CD4-positive, alpha-beta T cell treated with Interleukin-1 beta for 1 hour (primary cell): ENCODE measurements at places on chromosomes 1 and 21.

DNA sequence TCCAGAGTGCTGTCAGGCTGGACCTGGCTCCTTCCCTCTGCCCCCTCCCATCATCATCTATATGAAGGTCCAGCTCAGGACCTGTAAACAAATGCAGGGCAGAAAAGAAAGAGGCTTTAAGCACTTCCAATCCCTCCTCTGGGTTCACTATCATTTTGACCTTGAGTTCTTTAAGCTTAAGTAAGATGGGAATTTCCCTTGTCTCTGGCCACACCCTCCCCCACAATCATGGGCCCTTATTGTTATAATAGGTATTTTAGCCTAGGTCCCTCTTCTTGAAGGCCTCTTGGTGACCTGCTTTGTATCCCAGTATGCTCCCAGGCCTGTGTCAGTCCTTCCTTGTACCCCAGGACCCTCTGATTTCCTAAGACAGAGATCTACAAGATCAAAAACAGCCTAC is 45.1 kb upstream of the EPS15 start:
- no peak for DNase-seq

GRCh38 chr1:12069623-12070244 is 6.6 kb downstream of the TNFRSF8 start:
- DNase-seq = no peak

GRCh38 chr1:9689971-9690381 is 38.4 kb downstream of the PIK3CD start:
- DNase-seq = no peak

DNA sequence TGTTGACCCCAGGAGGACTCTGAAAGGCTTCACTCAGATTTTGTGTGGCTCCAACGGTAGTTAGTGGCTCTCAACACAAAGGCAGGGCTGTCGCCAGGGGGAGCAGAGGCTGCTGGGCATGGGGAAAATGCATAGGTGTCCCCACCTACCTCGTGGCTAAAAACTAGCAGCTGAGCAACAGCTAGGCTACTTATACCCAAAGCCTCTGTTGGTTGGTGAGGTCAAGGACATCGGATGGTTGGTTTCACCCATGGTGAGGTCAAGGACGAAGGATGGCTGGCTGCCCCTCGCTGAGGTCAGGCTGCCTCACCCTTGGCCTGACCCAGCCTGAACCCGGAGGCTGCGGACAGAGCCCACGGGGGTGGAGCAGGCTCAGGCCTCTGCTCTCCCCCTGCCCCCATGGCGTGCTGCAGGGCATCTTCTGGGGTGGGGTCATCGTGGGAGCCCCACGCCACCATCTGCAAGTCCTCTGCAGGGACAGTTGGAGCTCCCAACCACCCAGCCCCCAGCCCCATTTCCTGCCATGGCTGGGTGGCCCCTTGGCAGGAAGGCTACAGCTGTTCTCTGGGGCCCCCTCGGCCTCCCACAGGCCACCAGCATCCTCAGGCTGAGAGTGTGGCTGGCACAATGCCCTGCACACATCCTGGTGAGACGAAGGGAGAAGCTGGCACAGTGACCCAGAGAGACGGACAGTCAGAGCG is 8.5 kb upstream of the GNB1 start:
- DNase-seq = peak; percentile 23

DNA sequence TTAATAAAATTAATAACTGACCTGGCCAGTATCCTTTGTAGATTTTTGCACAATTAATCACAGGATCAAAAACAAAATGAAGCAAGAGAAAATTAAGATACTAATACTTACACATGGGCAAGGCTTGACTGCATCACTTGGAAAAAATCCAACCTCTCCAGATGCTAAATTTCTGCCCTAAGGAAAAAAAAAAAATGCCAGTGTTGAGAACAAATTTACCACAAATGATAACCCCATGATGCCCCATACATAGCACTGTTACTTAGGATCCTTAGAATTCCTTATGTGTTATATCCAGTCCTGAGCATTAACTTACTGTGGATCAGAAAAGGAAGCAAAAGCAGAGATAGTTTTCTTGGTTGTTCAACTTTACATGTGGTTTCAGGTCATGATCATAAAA is 347.5 kb downstream of the VAV3 start:
- DNase-seq = no peak

DNA sequence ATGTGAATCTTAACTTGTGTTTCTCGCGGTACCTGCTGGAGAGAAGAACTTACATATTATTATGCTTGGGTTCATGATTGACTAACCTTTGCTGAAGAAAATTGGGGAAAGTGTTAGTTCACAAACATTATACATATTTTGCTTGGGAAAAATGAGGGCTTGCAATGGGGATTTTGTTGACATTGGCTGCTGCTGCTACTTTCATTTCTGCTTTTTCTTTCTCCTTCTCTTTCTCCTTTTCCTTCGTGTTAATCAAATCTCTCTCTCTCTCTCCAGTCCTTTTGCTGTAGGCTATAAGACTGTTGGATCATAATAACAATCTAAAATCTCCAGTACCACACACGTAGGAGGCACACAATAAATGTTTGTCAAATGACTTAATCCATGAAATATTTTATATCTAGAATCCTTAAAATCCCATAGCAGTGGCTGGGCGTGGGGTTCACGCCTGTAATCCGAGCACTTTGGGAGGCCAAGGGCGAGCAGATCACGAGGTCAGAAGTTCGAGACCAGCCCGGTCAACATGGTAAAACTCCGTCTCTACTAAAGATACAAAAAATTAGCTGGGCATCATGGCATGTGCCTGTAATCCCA is 23.0 kb downstream of the IRF2BP2 start:
- DNase-seq = no peak

DNA sequence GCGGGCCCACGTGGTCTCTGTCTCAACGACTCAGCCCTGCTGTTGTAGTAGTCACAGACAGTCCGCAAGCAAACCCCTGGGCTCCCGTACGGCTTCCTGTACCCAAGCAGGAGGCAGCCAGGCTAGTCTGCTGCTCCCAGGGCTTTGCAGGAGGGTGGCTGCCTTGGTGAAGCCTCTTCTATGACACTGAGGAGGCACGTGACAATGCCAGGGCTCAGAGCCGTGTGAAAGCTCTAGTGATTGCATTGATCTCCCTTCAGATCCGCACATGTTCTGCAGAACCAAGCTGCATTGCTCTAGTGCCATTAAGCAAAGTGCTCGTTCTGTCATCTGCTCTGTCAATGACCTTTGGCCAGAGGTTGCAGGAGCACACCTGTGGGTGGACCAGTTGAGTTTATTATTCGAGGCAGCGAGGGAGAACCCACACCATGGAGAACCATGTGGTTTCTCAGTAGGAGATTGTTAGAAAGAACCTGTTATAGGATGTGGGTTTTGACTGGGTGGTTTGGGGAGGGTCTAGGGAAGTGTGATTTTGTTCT is 18.0 kb downstream of the UMODL1 start:
- no peak for DNase-seq

- DNase-seq = peak; percentile 47
Observed at GRCh38 chr1:21175324-21175669, 1.4 kb downstream of the EIF4G3 start.

- no peak for DNase-seq
Observed at GRCh38 chr1:175179837-175180590, 12.6 kb downstream of the KIAA0040 start.

DNA sequence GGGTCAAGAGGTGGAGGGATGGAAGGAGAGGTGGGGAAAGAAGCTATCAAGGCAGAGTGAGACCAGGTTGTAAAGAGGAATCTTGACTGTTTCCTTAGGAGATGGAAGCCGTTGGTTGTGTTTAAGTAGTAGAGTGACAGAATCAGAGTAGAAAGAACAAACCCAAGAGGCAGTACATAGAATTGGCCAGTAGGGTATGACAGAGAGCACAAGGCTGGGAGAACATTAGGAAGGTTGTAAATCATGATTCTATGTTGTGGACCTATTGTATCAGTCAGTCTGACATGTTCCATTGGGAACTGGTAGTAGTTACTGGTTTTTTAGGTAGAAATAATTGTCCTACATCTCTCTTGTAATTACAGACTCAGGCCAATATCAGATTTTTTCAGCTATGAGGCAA is 486.9 kb upstream of the USP24 start:
- DNase-seq = no peak

- no peak for DNase-seq
Observed at GRCh38 chr21:19124691-19125090, 721.1 kb upstream of the TMPRSS15 start.

DNA sequence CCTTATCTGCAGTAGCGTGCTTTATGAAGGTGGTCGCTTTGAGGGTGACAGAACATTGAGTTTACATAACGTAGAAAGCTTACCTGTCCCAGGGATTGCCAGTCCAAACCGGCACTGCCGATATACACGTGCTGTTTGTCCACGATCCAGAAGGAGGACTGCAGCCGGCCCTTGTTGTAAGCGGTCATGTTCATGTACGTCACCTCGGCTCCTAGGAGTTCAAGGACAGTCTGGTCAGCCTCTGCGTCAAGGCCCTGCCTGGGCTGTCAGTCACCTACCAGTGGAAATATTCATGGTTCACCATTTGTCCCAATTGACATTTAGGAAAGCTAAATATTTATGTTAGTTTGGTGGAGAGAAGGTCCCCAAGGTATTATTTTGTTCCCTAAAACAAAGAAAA is 221.0 kb upstream of the MAP1LC3C start:
- DNase-seq = no peak

- no peak for DNase-seq
Observed at GRCh38 chr1:100130552-100131077, 2.1 kb downstream of the SASS6 start.

DNA sequence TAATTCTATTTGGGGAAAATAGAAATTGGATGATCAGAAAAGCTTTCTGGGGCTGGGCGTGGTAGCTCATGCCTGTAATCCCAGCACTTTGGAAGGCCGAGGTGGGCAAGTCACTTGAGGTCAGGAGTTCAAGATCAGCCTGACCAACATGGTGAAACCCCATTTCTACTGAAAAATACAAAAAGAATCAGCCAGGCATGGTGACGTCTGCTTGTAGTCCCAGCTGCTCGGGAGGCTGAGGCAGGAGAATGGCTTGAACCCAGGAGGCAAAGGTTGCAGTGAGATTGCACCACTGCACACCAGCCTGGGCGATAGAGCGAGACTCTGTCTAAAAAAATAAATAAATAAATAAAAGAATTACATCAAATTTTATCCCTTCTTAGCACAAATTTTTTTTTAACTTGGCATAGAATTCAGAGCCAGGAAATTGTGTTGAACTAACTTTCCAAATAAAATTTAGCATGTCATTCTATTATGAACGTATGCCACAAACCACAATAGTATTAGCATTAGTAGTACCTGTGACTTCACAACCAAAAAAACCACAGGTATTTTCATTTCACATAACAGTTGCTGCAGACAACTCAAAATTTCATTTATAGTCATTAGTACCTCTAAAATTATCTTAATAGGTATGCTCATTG is 4.5 kb upstream of the ANKRD13C start:
- DNase-seq = no peak

- DNase-seq = no peak
Observed at GRCh38 chr1:234658138-234658537, 48.2 kb upstream of the IRF2BP2 start.

GRCh38 chr21:44485254-44485793 is 30.0 kb downstream of the LRRC3 start:
- DNase-seq = peak; percentile 39

- no peak for DNase-seq
Observed at GRCh38 chr1:8846263-8846662, 28.8 kb upstream of the RERE start.

DNA sequence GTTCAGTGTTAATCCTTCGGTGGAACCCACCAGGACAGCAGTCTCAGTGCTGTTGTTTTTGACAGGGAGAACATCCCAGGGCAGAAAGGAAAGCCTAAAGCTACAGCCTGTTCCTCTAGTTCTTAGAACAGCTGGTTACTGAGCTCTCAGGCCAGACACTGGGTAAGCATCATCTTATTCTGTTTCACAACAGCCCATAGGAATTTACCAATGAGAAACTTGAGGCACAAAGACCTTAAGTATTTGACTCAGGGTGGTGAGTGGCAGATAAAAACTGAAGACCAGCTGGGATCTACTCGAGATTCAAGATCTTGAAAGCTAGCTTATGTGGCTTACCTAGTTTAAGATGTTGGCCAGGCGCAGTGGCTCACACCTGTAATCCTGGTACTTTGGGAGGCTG is 9.4 kb upstream of the NEK2 start:
- no peak for DNase-seq

GRCh38 chr21:15730484-15731242 is 881 bp downstream of the USP25 start:
- peak; percentile 17 for DNase-seq

DNA sequence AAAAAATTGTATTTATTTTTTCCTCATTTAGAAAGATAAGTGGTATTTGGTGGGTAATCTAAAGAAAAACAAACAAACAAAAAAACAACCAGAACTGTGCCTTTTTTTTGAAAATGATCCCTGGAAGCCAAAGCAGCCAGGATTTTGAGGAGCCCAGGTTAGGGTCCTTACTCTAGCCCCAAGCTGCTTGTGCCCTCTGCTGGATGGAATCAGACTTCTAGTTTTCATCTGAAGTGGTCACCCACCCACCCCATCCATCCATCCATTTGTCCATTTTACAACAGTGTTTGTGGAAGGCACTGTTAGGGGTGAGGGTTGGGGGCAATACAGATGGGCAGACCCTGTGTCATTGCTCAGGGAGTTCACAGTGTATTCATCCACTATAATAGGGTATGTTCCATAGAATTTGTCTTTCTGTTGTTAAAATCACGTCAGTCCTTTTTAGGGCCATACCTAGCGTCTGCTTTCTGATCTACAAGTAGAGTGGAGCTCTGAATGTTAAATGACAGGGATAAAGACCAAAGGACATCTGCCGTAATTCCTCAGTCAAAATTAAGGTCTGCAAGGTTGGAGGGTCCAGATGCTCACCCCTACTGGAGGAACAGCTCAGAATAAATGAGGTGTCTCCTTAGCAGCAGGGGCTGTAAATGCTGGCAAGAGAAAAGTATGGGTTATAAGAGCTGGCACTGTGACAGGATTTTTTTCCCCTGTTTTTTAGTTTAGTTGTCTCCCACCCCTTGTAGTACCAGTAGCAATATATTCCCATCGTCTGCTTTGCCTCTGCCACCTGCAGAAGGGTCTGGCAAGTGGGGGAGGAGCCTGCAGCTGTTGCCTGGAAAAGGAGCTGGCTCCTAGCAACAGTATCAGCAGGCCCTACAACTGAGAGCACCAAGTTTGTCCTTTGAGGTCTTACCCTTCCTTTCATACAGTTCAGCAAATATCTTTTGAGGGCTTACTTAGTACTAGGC is 3.2 kb downstream of the LRRC42 start:
- DNase-seq = peak; percentile 34

- no peak for DNase-seq
Observed at GRCh38 chr1:46039571-46040052, 92.8 kb downstream of the PIK3R3 start.

- no peak for DNase-seq
Observed at GRCh38 chr21:27171707-27172106, 204.8 kb upstream of the ADAMTS5 start.

- DNase-seq = no peak
Observed at GRCh38 chr1:19854866-19855265, 27.3 kb upstream of the OTUD3 start.

DNA sequence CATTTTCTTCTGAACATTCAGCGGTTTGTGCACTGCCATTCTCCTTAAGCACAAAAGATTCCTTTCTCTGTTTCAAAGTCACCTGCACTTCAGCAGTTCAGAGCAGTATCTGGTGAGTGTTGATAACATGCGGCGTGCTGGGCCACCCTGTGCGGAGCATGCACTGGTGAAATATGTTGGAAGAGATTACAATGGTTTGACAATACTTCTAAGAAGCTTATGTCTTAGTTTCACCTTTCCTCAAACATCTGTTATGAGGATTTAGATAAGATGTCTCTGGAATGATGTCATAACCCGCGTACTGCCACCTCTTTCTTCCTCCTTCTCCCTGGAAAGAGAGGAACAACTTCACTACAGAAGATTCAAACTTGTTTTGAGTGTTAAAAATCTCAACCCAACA is 650.3 kb downstream of the AJAP1 start:
- DNase-seq = no peak
